ENCODE measurements at places on chromosomes 2 and 18.

DNA sequence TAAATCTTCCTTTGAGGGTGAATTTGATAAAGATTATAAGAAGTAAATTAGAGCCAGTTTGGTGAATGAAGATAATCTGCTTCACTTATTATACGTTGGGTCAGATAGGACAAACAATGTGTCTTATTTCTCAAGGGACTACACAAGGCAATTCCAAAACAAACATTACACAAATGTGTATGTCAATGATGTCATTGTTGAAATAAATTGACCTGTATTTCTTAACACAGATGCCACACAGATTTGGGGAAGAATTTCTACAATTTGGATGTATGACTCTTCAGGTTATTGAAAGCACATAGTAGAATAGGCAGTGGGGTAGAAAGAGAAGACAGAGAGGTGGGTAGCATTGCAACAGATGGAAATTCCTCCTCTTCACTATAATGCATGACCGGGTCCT is 6.9 kb upstream of the CRIM1 start:
- no peak for DNase-seq

DNA sequence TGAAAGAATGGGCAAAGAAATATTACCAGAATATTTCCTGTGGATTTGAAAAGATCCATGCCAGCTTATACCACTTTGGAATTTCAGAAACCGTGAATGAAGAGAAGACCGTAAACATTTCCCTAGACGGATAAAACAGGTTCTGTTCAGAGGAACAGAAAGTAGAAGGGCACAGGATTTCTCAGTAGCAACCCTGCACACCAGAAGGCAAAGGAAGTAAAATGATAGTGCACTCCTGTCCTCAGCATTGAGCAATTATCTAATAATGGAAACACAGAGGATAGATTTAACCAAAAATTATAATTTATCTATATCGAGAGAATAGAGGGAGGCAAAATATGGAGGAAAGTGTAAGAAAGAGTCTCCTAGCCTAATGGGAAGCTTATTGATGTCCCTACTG is 87.0 kb upstream of the ITGA6 start:
- no peak for DNase-seq

GRCh38 chr2:220510668-220511067 is 883.2 kb downstream of the SLC4A3 start:
- DNase-seq = no peak

- no peak for DNase-seq
These were observed 127.5 kb downstream of the NFATC1 start for GRCh38 chr18:79523206-79523735.

DNA sequence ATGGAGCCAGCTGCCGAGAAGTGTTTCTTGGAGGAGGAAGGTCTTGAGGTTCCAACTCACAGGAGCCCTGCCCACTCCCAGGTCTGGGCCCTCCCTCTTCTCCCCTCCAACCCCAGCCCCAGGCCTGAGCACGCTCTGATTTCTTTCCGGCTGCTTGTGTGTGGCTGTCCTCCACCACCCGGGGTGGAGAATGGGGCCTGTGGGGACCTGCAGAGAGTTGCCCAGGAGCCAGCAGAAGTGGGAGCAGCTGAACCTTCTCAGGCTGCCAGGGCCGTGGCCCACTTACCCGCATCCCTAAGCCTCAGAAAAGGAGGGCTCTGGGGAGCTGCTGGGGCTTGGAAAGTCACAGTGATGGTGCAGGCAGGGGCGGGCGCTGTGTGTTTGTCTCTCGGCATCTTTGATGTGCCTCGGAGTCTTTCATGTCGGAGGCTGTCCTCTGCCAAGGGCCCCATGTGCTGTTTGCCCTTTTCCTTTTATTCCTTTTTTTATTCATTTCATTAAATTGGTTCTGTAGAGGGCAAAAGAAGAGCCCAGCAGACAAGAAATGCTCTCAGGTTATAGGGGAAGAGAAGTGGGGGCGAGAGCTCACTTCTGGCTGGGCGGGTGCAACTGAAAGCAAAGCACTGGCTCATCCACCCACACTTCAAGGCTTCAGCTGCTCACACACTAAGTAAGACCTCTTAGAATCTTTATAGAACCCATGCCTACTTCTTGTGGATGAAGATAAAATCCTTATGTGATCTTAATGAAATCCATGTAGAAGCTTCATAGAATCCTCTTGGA is 52.5 kb downstream of the SDC1 start:
- DNase-seq = no peak

DNA sequence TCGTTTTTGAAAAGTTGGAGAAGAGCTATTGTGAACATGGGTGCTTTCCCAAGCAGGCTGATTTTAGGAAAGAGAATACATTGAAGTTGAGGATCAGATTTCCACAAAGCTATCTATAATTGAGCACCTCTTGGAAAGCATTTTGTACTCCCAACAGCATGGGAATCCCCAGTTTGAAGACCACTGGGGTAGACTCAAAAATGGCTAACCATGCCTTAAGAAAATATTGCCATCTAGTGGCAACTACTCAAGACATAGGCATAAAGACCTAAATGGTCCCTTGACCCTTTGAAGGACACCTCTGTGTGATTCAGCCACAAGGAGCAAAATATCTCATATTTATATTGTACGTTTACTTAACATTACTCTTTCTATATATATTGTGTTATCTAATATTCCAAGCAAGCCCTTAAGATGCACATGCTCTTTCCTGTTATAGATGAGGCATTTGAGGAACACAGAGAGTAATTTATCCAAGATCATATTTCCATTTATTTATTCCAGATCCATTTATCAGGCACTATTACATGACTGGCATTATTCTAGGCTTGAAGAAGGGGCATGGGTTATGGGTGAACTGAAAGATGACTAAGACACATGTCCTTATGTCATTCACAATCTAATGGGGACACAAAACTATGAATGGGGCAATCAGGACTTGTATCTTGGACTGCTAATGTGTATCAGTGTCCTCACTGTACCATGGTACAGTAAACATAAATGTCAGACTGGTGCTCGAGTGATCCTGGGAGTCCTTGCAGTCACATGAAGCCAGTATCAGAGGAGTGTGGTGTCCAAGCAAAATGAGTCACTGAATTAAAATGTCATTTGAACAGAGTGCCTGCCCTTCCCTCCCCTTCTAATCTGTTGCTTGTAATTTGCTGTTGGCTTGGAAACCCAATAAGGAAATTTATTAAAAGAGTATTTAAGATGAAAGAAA is 121.0 kb upstream of the XPO1 start:
- DNase-seq = no peak

- no peak for DNase-seq
These were observed 168.9 kb upstream of the RMP24 start for GRCh38 chr18:35803551-35803950.

GRCh38 chr2:230184727-230185578 is 34.8 kb downstream of the SP110 start:
- no peak for DNase-seq

GRCh38 chr2:161273038-161273760 is 35.0 kb upstream of the PSMD14 start:
- peak; percentile 30 for DNase-seq

GRCh38 chr2:229714080-229714735 is at the start of gene DNER:
TSS of gene DNER (minus strand) at chr2:229714555. CDS start at chr2:229714423, 132 bp downstream.
- DNase-seq = no peak

DNA sequence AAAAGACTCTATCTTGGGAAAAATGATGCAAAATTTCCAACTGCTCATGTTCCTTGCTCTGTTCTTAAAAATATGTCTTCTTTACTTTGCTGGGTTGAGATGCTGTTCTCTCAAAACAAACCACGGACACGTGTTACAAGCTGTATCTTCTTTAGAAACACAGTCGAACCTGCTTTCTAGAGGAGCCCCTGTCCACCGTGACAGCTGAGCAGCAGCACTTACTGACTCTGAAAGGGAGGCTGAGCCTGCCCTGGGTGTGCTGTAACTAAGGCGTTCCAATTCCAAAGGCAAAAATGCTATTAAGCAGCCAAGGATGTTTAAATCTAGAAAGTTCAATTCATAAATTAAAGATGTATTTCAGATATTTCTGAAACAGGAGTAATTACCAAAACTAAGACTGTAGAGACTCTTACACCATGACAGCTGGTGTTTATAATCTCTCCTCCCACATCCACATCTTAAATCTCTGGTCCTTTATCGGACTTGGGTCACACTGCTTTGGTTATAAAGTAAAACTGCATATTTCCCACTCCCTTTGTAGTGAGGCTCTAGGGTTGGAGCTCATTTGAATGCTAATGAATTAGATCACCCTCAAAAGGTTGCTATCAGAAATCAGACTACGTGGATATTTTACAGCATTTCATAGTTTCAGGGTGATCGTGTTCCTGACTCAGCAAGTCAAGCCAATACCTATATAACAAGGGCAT is 281.2 kb upstream of the LYPD1 start:
- DNase-seq = no peak

GRCh38 chr18:12306752-12307700 is 1.0 kb upstream of the TUBB6 start:
- no peak for DNase-seq

DNA sequence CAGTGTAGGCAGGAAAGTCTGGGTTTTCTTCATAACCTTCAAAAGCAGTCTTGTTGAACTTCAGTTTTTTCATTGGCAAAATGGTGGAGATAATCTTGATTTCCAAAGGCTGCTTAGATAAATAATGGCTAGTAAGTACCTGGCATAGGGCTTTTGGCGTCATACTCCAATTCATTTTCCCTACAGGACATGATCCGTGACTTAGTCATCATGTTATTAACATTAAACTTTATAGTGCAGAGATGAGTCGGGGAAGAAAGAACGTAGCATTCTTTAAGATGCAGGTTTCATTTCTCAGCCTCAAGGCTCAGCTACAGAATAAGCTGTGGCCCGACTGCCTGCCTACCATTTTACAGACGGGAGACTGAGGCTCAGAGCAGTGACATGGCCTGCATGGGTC is 64.0 kb downstream of the RALBP1 start:
- no peak for DNase-seq

GRCh38 chr2:143398781-143399180 is 269.6 kb downstream of the ARHGAP15 start:
- no peak for DNase-seq

- no peak for DNase-seq
These were observed 16.8 kb downstream of the AOX1 start for GRCh38 chr2:200602584-200602983.

DNA sequence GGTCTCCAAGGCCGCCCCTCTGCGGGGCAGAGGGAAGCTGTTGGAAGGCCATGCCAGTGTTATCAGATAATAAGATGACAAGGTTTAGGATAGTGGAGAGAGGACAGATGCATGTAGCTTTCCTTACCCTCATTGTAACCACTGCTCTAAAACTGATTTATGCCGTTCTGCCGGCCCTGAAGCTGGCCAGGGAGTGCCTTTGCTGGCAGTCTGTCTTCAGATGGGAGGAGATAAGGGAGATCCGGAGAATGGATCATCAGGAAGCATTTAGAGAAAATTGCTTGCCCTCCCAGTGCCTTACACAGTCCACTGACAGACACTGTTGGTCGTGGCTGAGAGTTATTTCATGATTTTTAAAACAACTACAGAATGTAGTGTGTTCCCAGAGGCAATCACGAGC is 35.4 kb upstream of the MYO3B start:
- no peak for DNase-seq

DNA sequence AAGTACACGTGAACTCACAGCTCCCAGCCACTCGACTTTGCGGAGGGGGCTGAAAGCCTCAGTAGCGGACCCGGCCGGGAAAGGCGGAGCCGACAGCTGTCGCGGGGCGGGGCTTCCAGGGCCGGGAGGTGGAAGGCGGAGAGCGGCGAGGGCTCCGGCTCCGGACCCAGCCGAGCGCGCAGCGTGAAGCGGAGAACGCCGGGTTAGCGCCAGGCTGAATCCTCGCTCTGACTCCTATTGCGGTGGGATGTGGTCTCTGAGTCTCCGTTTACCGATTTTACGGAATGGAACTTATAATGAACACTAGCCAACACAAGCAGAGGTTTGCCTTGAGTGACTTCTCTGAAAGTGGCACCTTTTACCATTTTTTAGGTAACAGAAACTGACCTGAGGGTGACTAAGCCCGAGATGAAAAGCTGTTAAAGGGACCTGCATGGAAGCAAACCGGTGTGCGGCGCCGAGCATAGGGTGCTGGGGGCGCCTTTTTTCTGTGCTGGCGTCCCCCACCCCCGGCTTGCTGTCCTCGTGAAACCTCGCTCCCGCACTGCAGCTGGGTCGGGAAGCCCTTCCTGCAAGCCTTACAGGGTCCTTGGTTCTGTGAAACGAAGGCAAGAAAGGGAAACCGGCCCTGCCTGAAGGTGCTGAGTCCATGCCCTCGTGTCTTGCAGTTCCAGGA is 72.9 kb downstream of the EN1 start:
- DNase-seq = peak; percentile 52

- DNase-seq = no peak
These were observed 61.5 kb upstream of the PPM1B start for GRCh38 chr2:44107086-44107740.

GRCh38 chr2:127143841-127144782 is 37.2 kb upstream of the BIN1 start:
- DNase-seq = peak; percentile 0

GRCh38 chr2:181281206-181281832 is 175.9 kb upstream of the ITGA4 start:
- DNase-seq = no peak

GRCh38 chr2:158217593-158217992 is 115.9 kb downstream of the UPP2 start:
- no peak for DNase-seq

DNA sequence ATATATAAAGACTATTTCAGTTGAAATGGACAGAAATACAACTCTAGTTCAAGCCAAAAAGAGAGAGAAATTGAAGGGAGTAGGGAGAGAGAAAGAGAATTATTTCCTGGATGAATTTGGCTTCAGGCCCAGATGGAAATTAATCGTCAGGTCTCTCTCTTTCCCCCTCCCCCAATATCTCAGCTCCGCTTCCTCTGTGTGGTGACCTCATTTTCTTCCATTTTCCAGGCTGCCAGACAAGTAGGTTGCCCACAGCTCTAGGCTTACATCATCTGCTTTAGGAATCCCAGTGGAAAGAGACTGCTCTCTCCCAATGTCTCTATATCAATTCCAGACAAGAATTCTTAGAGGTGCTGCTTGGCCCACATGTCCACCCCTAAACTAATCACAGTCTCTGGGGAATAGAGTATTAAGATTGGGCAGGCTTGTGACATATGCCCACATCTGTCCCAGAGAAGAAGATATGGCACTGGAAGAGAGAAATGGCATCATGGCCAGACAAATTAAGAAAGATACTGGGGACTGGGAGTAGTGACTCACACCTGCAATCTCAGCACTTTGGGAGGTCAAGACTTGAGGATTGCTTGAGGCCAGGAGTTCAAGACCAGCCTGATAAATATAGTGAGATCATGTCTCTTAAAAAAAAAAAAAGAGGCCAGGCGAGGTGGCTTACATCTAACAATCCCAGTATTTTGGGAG is 37.2 kb upstream of the CFAP36 start:
- DNase-seq = no peak

DNA sequence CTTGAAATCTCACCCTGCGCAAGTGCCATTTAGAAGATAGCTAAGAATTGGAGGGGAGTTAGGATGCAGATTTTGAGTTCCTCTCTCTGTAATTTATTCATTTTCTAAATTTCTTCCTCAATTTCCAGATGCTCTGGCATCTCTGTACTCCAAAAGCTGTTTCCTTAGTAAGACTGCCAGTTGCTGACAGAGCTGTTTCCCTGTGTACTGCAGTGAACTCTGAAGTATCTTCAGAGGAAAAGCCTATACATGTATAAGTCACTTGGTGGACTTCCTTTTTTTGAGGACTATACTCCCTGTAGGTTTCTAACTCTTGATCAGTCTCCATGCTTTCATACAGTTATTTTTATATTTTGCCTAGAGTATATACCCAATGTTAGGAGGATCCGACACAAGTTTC is 1.5 kb upstream of the RESP18 start:
- DNase-seq = no peak
